ENCODE measurements at places on chromosomes 5 and 9.

- no peak for DNase-seq
These were observed 6.6 kb upstream of the FBP1 start for GRCh38 chr9:94645901-94646300.

DNA sequence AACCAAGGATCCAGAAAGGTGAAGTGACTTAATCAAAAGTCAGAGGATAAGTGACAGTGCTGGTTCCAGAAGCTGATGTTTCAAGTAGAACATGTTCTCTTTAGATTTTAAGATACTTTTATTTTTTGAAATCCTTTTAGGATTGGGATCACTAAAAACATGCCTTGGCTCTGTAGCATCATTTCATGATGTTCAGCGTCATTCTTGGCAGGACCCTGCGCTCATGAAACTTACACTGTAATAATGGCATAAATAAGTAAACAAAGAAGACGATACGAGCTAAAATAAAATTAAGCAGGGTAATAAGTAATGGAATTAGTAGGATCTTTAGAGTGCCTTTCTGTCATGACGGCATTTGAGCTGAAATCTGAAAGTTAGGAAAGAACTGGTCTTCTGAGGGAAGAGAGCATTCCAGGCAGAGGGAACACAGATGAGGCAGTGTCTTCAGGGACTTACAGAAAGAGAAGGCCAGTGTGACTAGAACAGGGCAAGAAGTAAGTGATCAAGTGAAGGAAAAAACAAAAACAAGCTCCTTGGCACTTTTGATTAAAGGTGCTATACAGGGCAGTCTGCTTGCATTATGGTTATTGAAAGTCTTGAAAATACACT, 19.9 kb downstream of the CTNNA1 start:
- DNase-seq: no peak

- DNase-seq: no peak
These were observed 165.9 kb upstream of the OTULINL start for GRCh38 chr5:14415698-14416074.

- DNase-seq: no peak
These were observed 20.5 kb upstream of the GLRX start for GRCh38 chr5:95842854-95843544.

DNA sequence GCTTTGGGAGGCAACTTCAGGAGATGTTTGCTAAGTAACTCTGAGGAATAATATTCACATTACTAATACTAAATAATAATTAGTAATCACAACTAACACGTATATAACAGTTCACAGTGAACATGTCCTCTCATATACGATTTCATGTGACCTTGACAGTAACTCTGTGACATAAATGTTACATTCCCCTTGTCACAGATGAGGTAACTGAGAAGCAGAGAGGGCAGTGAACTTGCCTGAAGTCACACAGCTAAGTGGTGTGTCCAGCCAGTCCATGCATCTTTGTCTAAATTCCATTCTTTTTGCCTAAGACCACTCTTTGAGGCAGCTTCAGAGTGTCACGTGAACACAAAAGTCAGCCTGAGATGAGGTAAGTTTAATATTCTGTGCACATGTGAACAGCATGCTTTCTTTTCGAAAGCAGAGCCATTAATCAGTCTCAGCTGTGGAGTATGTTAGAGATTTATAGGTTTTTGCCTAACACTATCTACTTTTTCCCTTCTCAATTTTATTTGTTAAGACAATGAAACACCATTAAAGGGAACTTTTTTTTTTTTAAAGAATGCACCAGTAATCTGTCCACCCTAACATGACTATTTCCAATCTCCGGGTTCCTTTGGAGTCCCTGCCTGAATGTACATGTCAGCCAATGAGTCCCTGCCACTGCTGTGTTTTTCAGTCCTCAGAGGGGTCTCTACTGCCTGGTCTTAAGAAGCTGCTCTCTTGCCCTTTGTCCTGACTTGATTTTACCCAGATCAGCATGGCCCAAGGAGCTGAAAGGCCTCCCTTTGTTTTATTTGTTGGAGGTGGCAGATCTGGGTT, 43.5 kb downstream of the SH3PXD2B start:
- no peak for DNase-seq

- DNase-seq: no peak
These were observed 70.1 kb downstream of the NDFIP1 start for GRCh38 chr5:142178651-142179050.

DNA sequence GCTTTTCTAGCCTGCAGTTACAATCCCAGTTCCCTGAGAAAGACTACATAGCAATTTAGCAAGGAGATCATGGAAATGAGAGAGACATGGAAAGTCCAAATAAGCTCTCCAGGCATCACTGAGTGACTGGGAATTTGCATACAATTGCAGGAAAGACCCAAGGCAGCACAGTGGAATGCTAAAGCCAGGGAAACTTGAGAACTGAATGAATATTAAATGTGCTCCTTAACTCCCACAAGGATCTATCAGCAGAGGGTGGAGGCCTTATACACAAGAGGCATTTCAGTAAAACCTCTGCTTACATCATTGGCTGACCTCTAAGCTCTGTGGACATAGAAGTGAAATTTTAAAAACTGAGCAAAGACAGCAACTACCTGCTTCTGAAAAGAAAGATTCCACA, 355.6 kb upstream of the DAB2 start:
- no peak for DNase-seq

DNA sequence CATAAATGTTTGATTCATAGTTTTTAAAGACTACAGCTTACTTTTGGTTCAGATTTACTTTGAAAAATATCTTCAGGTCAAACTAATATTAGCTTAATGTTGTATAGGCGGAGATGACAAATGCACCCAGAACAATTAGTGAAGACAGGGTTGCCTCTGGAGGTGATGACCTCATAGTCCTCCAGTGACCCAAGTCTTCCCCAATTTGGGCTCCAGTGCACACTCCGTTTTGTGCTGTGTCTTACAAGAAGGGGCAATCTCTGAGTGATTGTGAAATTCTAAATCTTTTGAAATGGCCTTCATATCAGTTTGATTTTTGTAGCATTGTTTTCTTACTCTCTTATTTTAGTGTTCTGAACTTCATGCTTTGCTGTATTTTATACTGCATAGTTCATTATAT, 57.6 kb downstream of the DENND4C start:
- no peak for DNase-seq

DNA sequence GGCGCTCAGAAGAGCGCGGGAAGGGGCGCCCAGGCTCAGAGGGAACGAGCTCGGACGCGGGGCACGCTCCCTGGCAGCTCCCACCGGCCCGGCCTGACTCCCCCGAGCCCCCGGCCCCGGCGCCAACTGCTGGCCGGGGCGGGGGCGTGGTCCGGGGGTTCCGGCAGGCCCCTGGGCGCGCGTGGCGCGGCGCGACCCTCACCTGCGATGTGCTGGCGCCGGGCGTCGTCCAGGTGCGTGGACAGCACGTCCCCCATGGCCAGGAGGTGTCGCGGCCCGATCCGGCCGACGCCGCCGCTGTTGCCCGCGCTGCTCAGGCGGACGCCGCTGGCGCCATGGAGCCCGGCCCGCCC, 43.5 kb upstream of the STXBP1 start:
- no peak for DNase-seq

- no peak for DNase-seq
These were observed 41.7 kb downstream of the SEMA6A start for GRCh38 chr5:116532762-116533525.

GRCh38 chr9:71120501-71121247, 747 bp downstream of the TRPM3 start:
- DNase-seq: no peak

GRCh38 chr9:16613605-16614004, 256.9 kb downstream of the BNC2 start:
- no peak for DNase-seq

DNA sequence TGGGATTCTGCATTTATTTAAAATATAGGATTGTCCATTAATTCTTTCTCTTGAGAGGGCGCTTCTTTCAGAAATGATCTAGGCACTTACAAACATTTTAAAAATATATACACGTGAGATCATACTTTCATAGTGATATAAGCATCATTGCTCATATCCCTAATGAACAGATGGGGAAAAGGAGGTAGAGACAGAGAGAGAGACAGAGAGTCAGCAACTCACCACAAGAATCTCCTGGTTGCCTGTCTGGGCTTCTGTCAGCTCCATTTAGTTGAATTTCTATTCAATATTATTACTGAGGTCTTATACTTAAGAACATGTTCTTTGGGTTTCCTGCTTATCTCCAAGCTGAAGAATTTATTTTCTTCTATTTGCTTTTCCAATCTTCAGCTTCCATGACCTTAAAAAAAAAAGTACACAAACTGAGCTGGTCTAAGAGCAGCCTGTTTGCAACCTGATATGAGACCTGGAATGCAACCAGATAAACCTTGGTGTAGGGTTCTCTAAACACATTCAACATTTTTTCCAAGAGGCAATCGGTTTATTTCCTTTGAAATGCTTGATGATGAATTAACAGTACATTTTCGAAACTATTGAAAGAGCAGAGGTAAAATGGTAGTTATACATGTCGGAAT, 51.6 kb upstream of the LIFR start:
- no peak for DNase-seq

DNA sequence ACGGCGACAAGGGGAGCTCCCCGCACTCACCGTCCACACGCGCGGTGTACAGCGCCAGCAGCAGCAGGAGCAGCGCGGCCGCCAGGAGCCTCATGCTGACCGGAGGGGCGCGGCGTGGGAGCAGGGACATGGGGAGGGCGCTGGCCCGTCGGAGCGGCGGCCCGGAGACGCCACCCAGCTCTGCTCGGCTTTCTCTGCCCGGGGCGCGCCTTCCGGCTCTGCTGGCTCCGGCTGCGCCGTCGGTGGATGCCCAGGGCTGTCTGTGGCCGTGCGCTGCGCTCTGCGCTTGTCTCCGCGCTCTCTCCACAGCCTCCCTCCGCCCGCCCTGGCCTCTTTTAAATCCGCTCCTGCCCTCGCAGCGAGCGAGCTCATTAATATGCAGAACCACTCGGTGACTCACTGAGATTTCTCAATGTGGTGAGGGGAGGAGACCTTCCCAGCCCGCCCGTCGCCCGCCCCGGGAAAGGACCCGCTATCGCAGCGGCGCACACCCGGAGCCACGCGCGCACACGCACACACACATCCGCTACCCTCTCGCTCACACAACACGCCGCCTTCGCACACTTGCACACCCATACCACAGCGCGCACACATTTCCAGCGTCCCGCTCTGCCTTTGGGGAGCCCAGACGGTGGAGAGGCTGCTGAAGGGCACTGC, at the start of gene CXCL14:
Gene CXCL14, minus strand, starts transcription at position 307 of the 657 bp plus-strand sequence. Its CDS starts 213 bp downstream, at position 94.
- DNase-seq: no peak

DNA sequence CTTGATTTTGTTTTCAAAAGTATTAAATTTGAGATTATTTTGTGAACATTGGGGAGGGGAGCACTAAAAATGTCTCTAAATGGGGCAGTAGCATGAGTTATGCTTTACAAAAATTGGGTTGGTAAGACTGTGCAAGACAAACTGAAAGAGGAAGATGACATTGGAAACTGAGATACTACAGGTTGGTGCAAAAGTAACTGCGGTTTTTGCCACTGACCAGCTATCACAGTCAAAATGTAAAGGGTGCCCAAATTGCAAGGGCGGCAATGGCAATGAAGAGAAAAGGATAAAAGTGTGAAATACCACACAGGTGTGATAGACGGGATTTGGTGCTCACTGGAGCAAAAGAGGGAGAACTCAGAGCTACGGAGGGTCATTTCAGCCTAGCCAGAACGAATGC, 124.0 kb downstream of the FANCC start:
- DNase-seq: no peak

GRCh38 chr9:114771889-114772288, 34.0 kb downstream of the TNFSF15 start:
- DNase-seq: no peak

- no peak for DNase-seq
These were observed 437.5 kb downstream of the TMEM232 start for GRCh38 chr5:110288766-110289511.

- no peak for DNase-seq
These were observed 93.7 kb upstream of the PHYKPL start for GRCh38 chr5:178326374-178326715.

GRCh38 chr5:172918421-172919371, 40.5 kb upstream of the RPL26L1 start:
- no peak for DNase-seq

GRCh38 chr5:89989776-89990175, 419.8 kb downstream of the CETN3 start:
- DNase-seq: no peak

DNA sequence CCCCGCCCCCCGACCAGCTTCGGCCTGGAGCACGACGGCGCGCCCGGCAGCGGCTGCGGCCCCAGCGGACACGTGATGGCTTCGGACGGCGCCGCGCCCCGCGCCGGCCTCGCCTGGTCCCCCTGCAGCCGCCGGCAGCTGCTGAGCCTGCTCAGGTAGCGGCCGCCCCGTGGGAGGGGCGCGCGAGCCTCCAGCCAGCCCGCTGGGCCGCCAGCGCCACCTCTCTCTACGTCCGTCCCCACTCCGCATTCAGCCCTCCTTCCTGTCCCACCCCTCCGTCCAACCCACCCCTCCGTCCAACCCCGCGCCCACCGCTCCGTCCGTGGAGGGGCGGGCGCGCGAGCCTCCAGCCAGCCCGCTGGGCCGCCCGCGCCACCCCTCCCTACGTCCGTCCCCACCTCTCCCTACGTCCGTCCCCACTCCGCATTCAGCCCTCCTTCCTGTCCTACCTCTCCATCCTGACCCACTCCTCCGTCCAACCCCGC, 6.5 kb downstream of the ADAMTS13 start:
- DNase-seq: no peak

GRCh38 chr5:119410448-119411159, 41.7 kb upstream of the HSD17B4 start:
- DNase-seq: no peak

DNA sequence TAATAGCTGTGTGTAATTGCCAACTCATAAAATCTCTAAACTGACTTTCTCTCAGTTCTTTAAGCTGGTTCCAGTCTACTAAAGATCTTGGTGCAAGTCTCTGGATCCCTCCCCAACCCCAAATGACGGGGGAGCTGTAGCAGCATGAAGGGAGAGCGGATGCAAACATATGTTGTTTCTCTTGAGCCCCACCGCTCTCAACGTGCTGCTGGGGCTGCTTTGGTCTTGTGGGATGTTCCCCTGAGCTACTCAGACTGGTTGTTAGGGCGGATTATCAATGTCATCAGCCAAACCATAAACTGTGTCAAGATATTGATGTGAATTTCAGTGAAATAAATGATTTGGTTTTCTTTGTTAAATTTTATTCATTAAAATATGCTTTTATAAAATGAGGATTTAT, 40.9 kb upstream of the APC start:
- no peak for DNase-seq

DNA sequence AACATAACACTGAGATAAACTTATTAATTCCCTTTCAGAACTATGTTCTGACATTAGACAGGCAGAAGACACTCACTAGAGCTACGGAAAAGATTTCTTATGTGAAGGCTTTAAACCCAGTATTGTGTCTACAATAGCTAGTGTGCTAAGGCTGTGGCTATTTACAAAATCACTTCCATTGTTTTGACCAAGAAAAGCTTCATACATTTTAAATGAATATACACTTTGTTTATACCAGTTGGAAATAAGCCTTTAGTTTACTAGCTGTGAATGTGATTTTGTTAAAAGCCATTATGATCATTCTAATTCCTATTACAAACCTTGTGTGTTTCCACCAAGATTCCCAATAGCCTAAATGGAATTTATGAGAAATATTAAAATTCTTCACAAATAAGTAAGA, 83.0 kb downstream of the AGTPBP1 start:
- no peak for DNase-seq

Data from type B pancreatic cell (in vitro differentiated cells).